Choroid plexus epithelial cell (primary cell): ENCODE measurements at places on chromosomes 5 and 9.

DNA sequence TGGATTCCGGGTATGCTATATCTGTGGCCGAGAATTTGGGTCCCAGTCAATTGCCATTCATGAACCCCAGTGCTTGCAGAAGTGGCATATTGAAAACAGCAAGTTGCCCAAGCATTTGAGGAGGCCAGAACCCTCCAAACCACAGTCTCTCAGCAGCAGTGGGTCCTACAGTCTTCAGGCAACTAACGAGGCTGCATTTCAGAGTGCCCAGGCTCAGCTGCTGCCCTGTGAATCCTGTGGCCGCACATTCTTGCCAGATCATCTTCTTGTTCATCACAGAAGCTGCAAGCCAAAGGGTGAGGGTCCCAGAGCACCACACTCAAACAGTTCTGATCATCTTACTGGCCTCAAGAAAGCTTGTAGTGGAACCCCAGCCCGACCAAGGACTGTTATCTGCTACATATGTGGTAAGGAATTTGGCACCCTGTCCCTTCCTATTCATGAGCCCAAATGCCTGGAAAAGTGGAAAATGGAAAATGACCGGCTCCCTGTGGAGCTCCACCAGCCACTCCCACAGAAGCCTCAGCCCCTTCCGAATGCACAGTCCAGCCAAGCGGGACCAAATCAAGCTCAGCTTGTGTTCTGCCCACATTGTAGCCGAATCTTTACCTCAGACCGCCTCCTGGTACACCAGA is 23.0 kb downstream of the ZNF474 start:
- DNase-seq, result no peak

- DNase-seq, result no peak
Measured at GRCh38 chr5:157221959-157222358, 41.3 kb downstream of the ITK start.

DNA sequence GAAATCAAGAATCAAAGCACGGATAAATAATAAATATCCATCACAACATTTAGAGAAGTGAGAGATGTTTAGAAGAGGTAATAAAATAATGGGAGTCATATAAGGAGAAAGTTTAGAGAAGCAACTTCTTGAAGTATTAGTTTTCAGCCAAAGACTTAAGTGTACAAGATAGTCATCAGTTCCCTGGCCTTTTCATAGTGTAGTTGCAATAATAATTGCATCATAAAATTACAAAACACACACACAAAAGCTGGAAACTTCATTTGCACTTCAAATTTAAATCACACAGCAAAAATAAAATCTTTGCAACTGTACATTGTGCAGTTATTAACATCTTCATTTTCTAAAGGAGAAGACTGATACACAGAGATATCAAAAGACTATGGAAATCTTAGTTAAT is 319.1 kb upstream of the RGMB start:
- DNase-seq, result peak; percentile 67

GRCh38 chr9:126474206-126474765 is 139.4 kb upstream of the LMX1B start:
- peak; percentile 76 for DNase-seq

GRCh38 chr5:14406554-14406849 is 175.1 kb upstream of the OTULINL start:
- DNase-seq, result peak; percentile 86

GRCh38 chr9:34689512-34689911 is 1.6 kb downstream of the CCL19 start:
- DNase-seq, result no peak

- no peak for DNase-seq
Measured at GRCh38 chr9:2119566-2119965, 104.4 kb downstream of the SMARCA2 start.

DNA sequence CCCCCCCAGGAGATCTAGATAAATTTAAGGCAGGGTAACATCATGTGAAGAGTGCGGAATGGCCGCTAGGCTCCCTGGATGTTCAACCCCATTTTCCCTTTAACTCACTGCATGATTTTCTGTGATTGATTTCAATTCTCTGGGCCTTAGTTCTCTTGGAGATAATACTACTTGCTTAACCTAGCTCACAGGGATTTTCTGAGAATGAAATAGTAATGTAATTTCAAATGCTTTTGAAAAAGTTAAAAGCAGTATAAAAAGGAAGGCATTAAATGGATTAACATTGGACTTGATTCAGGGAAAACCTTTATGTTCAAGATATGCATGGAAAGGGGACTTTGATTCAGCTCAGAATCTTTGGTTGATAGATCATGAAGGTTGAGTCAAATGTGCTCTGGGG is 90.9 kb downstream of the KIF4B start:
- DNase-seq, result no peak

DNA sequence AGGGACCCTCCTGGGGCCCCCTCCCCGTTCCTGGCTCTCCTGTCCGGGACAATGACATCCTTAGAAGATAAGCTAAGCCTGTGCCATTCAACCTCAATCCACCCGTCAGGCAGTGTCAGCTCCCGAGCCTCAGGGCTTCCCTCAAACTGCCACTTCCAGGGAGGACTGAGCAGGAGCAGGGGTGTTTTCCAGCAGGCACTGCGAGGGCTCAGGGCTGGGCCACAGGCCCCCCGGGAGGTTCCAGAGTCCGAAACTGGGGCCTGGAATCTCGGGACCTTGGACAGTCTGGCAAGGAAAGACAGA is 26.2 kb downstream of the LHX3 start:
- DNase-seq, result no peak

- DNase-seq, result no peak
Measured at GRCh38 chr9:96026655-96027213, 151.2 kb downstream of the ERCC6L2 start.

DNA sequence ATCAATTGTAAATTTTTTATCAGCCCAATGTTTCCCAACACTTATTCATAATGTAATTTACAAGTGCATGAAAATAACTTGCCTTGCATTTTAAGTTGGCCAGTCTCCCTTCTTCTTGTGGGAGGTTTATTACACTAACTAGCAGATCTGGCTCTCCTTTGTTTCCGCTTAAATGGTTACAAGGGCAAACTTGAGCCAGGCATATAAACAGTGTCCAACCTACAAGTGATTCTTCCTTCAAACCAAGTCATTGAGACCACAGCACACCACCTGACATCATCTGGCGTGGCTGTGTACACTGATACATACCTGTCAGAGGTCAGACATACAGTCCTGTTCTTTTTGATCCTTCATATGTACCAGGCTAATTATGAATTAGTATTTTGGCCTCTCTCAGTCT is 80.1 kb downstream of the ALDH1A1 start:
- DNase-seq, result no peak

DNA sequence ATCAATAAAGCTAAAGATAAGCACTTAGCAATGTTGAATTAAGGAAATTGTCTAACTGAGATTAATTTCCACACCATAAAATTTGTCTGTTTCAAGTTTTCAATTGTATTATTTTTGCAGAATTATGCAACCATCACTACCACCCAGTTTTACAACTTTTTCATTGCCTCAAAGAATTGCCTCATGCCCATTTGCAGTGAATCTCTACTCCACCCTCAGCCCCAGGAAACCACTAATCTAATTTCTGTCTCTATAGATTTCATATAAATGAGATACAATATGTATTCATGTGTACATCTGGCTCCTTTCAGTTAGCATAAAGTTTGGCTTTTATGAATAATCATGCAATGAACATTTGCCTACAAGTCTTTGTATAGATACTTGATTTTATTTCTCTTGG is 72.9 kb downstream of the PTCD2 start:
- no peak for DNase-seq

DNA sequence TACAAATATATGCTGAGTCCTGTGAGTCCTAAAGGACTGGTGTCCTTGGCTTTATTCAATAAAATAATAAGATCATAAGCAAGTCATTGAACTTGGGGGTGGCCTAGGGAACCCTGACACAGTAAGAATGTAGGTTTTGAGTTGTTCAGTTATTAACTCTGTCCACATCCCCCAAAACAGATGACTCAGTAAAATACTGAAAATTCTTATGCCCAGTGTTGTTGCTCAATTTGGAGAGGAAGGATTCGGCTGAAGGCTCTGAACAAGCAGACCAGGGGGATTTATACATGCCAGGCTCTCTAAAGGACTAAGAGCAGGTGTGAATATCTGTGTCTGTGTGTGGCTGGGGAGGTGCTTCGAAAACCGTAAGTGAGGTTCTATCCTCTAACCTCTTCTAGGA is 173.7 kb downstream of the RMI1 start:
- peak; percentile 56 for DNase-seq

GRCh38 chr5:162565-163337 is 28.5 kb upstream of the LRRC14B start:
- DNase-seq, result no peak

GRCh38 chr9:84751921-84752320 is 82.4 kb downstream of the NTRK2 start:
- no peak for DNase-seq

DNA sequence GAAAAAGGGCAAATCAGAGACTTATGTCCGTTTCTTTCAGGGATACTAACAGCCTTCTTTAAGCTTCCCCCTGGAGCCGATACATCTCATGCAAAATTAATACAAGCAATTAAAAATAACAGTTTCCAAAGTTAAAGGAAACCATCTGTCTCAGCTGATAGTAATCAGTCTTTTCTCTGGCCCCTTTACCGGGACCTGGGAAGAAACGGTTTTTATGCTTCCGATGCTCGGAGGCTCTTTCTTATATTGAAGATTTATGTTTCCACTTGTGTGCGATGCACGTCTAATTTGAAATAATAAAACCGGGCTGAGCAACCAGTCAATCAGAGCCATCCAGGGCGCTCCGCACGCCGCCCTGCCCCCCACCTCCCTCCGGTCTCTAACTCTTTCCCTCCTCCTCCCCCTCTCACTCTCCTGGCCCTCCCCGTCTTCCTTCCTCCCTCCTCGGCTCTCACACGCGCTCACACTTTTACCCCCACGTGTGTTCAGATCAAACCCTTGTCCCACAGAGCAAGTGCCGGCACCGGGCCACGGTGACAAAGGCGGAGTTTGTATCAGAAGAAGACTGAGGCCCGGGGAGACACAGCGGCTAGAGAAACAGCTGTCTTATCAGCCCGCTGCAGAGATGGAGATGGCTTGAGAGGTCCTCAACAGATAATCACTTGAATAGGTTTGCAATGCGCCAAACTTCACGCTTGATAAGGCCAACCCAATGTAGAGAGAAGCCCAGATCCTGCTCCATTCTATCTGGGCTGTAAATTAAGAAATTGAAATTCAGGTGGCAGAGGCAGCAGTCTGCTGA is 5.1 kb upstream of the ELAVL2 start:
- no peak for DNase-seq

GRCh38 chr5:138408023-138408422 is 30.8 kb upstream of the REEP2 start:
- no peak for DNase-seq

- no peak for DNase-seq
Measured at GRCh38 chr9:95819636-95820035, 55.9 kb upstream of the ERCC6L2 start.

GRCh38 chr5:177209610-177210009 is 76.0 kb downstream of the NSD1 start:
- no peak for DNase-seq

- no peak for DNase-seq
Measured at GRCh38 chr9:110975969-110976368, 62.3 kb downstream of the LPAR1 start.

- peak; percentile 29 for DNase-seq
Measured at GRCh38 chr5:61159070-61159469, 3.2 kb downstream of the SMIM15 start.

DNA sequence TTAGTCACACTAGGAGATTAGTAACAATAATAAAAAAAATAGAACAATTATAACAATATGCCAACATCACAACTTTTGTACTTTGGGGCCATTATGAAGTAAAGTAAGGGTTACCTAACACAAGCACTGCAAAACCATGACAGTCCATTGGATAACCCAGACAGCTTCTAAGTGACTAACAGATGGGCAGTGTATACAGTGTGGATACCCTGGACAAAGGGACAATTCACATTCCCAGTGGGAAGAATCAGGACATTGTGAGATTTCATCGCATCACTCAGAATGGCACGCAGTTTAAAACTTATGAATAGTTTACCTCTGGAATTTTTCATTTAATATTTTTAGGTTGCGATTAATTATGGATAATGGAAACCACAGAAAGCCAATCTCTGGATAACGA is 45.6 kb upstream of the JADE2 start:
- no peak for DNase-seq

DNA sequence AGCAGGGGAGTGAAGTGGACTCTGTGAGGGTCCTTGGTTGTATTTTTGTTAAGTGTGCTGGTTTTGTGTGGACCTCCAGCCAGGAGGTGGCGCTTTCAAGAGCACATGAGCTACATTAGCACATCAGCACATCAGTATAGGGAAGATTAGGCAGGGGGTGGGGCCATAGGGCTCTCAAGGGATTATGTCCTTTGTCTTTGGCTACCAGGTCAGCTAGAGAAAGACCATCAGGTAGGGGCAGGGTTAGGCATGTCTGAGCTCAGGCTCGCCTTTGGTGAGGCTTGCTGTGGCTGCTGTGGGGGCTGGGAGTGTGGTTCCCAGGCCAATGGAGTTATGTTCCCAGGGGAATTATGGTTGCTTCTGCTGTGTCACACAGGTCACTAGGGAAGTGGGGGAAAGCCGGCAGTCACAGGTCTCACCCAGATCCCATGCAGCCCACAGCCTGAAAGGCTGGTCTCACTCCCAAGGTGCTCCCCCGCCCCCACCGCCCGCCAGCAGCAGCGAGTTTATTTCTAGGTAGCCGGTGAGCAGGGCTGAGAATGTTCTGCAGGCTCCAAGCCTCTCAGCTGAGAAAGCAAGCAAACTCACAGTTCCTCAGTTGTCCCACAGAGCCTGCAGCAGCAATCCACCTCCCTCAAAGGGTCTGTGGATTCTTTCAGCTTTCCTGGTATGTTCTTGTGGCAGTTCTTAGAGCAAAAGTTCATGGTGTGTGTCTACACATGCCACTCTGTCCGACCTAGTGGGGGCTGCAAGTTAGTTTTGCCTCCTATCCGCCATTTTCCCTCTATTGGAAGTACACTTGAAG is 13.7 kb downstream of the OR1J1 start:
- DNase-seq, result peak; percentile 30

DNA sequence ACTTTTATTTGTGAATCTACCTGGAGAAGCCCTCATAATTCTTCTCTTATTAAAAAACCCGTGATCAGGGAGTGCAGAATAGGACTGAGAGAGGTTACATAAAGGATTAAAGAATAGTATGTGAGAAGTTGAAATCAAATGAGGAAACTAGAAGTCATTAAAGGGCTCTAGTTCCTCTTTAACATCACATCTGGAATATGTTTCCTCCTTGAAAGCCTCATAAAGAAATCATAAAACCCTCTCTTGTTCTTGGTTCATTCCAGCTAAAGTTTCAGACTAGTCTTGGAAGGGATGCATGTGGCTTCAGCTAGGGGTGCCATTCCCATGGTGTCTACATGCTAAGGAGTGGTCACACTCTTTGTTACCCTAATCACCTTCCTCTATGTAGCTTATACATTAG is 5.7 kb upstream of the C5orf46 start:
- no peak for DNase-seq

GRCh38 chr5:134477462-134478245 is 47.8 kb upstream of the JADE2 start:
- DNase-seq, result peak; percentile 28

DNA sequence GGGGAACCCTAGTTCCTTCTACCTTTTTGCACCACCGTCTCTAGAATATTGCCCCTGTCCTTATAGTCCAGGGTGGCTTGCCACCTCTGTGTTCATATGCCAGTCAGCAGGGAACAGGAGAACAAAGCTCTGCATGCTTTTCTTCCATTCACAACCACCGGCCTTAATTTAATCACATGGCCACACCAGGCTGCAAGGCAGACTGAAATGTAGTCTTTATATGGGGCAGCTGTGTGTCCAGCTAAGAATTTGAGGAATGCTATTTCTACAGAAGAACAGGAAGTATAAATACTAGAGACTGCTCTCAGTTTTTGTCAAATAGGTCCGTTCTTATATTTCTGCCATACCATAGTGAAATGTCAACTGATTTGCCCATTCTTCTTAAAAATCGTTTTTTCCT is 5.8 kb downstream of the C5orf22 start:
- DNase-seq, result peak; percentile 83

- no peak for DNase-seq
Measured at GRCh38 chr5:178470760-178471025, 119.5 kb downstream of the COL23A1 start.
